ENCODE measurements at places on chromosomes 1 and 21.

- no peak for DNase-seq
Observed at GRCh38 chr1:175857756-175858155, 114.4 kb upstream of the TNR start.

DNA sequence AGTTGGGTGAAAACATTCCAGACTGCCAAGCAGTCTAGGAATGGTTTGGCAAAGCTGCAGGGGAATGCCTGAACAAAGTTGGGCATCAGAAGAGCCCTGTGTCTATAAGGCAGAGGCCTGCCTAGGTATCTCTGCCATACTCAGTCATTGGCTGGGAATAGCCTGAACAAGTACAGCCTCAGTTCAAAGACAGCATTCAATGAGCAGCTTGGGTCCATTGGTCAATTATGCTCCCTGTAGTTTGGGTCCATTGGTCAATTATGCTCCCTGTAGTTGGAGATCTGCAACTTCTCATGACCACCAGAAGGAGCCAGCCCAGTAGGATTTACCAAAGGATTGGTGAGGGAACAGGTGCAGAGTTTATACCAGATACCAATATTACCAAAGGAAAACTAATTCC lies 31.6 kb downstream of the FMO3 start:
- DNase-seq: no peak

GRCh38 chr1:177355575-177355974 lies 184.8 kb downstream of the BRINP2 start:
- DNase-seq: peak; percentile 8

GRCh38 chr1:81287411-81288080 lies 513.2 kb upstream of the ADGRL2 start:
- no peak for DNase-seq

DNA sequence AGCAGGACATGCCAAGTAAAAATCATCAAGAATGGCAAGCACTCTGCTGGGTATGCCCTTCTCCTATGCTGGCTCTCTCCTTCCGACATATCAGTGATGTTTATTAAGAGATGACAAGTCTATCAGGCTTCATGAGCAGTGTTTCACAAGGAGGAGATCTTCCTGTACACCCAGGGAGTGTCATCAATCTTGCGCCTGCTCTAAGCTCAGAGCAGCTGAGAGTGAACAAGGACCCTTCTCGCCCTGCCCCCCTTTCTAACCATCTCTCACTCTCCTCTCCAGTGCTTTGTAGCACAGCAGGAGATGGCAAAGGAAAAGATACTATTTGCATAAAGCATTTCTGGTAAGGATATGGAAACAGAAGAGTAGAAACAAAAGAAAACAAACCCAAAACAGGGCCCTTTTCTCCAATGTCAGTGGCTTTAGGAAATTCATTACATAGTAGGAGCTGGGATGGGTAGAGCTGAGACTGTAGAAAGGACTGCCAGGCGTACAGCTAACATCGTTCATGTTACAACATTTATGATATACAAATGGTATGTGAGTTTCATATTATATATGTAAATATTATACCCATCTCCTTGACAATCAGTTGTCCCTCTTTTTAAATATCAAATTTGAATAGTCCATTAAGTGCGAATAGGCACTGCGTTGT lies 201.7 kb downstream of the NUF2 start:
- no peak for DNase-seq

DNA sequence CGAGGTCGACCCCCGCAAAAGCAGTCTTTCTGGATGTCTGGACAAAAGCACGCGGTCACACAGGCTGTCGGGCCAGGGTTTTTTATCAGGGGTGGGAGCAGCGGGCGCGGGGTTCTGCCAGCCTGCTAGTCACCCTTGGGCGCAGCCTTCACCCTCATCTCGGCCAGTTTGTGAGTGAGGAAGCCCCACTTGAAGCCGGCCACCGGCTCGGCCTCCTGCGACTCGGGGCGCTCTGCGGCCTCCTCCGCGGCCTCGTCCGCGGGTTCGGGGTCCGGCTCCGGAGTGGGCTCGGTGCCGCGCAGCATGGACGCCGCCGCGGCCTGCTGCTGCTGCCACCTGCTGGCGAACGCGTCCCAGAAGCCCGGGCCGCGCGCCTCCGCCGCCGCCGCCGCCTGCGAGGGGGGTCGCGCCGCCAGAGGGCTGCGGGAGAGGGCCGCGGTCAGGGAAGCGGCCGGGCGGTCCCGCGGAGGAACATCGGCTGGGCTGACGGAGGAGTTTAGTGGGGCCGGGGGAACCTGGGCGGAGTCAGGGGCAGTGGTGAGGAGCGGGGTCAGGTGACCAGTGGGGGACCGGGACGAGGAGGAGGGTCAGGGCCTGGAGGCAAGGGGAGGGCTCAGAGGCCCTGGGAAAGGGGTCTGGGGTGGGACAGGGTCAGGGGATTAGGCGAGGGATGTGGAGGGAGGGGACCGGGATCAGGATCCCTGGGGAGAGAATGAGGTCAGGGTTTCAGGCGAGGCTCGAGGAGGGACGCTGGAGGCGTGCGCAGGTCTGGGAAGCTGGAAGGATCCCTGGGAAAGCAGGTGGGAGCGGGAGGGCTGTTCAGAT lies 4.5 kb downstream of the C1orf232 start:
- DNase-seq: peak; percentile 45

- peak; percentile 68 for DNase-seq
Observed at GRCh38 chr1:156656806-156657740, 15.2 kb downstream of the BCAN start.

GRCh38 chr1:6464514-6464836 lies 1.5 kb downstream of the TNFRSF25 start:
- DNase-seq: no peak

DNA sequence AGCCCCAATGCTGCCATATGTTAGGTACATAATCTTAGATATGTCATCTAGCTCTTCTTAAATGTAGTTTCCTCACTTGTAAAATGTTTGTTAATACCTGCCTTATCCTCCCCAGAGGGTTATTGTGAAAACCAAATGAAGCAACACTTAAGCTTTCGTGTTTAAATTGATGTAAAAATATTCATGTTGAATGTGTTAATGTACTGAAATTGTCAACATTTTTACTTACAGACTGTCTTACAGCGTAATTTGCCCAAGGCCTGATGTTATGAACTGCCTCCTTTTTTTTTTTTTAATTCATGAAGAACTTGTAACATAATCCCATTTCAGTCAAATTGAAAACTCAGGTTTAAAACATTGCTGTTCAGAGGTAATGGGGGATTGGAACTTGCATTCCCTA lies 25.6 kb upstream of the ENAH start:
- no peak for DNase-seq

DNA sequence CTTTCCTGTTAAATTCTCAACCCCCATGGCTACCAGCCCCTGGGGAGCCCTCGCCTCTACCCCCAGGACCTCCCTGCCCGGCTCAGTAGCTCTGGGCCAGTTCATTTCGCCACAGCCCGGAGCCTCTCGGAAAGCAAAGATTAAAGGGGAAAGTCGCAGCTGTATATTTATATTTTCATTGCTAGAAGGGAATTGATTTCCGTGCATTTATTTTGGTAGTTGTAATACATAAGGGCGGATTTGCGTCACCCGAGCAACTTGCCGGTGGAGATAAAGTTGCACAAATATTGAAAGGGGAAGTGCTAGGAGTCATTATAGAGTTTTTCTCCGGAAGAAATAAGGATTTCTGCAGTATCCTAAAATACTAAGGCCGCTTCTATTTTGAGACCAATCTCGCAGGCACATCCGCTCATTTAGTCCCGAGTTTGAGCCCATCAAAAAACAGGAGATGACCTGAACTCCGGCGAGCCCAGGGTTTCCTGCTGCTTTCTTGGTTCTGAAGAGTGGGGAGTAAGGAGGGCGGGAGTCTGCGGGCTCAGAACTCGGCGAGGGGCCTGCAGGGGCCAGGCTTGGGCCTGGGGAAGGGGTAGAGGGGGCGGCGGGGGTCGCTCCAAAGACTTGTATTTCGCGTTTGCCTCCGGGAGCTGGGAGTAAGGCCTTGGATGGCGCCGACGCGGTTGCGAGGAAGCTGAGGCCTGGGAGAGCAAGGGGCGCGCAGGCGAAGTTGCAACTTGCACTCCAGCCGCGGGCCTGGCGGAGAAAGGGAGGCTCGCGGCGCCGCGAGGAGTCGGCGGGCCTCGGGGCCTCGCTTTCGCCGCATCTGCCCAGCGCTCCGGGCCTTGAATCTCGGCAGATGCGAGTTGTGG lies 2.5 kb upstream of the HLX start:
- no peak for DNase-seq

DNA sequence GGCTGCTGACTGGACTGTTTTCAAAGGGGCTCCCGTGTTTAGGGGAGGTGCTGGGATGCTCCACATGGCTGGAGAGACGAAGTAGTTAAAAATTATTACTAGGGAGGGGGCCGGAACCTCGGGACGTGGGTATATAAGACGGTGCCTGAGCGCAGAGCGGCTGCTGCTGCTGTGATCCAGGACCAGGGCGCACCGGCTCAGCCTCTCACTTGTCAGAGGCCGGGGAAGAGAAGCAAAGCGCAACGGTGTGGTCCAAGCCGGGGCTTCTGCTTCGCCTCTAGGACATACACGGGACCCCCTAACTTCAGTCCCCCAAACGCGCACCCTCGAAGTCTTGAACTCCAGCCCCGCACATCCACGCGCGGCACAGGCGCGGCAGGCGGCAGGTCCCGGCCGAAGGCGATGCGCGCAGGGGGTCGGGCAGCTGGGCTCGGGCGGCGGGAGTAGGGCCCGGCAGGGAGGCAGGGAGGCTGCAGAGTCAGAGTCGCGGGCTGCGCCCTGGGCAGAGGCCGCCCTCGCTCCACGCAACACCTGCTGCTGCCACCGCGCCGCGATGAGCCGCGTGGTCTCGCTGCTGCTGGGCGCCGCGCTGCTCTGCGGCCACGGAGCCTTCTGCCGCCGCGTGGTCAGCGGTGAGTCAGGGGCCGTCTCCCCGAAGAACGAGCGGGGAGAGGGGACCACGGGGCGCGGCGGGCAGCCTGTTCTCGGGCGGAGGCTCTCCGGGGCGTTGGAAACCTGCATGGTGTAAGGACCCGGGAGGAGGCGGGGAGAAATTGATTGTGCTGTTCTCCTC lies at the start of gene CHODL:
TSS of gene CHODL (plus strand) at position 163 of the 793 bp plus-strand sequence. CDS start at position 554, 391 bp downstream.
- no peak for DNase-seq
